ENCODE measurements at places on chromosomes 7 and 10. TPM values are rescaled to one million over a fixed set of nuclear protein-coding genes. Genes with fewer than 3 reads are reported as not detected.

DNA sequence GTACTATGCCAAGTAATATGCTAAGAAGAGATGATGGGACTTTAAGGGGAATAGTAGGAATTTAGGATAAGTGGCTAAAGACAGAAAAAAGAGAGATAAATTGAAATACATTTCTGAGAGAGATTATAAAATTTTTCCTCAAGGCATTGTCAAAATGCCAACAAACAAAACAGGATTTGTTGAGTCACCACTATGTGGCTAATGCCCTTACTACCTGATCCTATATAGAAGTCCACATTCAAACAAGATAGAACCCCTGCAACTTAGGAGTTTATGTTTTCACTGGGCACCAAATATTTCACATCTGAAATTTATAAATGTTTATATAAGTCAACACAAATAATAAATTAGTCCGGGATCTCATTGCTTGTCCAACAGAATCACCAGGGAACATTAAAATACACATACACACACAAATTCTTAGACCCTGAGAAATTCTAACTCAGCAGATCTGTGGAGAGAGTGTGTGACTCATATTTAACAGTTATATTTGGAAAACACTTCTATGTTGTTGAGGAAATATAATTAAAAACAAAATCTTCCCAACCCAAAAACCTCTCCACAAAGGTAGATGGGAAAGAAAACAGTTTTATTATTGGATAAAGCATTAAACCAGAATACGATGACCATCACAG lies 154.3 kb downstream of the PPP1R3A start:
- DNase-seq = no peak

GRCh38 chr7:87511510-87511909 lies 36.0 kb upstream of the ABCB4 start:
- no peak for DNase-seq

GRCh38 chr7:30840141-30841024 lies 69.2 kb downstream of the MINDY4 start:
- no peak for DNase-seq

DNA sequence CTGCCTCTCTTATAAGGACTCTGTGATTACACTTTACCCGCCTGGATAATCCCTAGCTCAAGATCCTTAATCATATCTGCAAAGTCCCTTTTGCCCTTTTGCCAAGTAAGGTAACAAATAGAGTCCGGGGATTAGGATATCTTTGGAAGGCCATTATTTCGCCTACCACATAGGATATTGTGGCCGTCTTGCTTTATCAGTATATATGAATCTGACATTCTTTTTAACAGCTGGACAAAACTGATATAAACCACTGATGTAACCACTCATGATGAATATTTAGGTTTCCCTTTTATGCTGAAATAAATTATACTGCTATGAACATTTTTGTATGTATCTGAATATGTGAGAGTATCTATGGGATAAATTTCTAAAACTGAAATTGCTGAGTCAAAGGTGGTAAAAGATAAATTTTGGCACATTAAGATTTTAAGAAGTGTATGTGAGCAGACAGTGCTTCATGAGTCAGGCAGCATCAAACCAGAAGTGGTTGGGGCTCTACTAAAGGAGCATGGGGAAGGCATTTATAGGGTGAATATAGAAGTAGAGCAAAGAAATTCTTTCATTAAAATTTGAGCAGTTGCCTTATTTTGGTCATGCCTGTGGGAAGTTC lies 44.7 kb downstream of the AVL9 start:
- no peak for DNase-seq

- DNase-seq = no peak
These were observed 43.3 kb downstream of the POLR1F start for GRCh38 chr7:19665399-19666008.

PRKG1 gene
- 24.2 TPM for total RNA-seq

PAXIP1 gene
- total RNA-seq = 10.3 TPM

GRCh38 chr7:134461916-134462315 lies 3.0 kb upstream of the AKR1B1 start:
- no peak for DNase-seq

SFTPA2 gene
- total RNA-seq = not detected

NKX2-3 gene
- not detected for total RNA-seq

DNA sequence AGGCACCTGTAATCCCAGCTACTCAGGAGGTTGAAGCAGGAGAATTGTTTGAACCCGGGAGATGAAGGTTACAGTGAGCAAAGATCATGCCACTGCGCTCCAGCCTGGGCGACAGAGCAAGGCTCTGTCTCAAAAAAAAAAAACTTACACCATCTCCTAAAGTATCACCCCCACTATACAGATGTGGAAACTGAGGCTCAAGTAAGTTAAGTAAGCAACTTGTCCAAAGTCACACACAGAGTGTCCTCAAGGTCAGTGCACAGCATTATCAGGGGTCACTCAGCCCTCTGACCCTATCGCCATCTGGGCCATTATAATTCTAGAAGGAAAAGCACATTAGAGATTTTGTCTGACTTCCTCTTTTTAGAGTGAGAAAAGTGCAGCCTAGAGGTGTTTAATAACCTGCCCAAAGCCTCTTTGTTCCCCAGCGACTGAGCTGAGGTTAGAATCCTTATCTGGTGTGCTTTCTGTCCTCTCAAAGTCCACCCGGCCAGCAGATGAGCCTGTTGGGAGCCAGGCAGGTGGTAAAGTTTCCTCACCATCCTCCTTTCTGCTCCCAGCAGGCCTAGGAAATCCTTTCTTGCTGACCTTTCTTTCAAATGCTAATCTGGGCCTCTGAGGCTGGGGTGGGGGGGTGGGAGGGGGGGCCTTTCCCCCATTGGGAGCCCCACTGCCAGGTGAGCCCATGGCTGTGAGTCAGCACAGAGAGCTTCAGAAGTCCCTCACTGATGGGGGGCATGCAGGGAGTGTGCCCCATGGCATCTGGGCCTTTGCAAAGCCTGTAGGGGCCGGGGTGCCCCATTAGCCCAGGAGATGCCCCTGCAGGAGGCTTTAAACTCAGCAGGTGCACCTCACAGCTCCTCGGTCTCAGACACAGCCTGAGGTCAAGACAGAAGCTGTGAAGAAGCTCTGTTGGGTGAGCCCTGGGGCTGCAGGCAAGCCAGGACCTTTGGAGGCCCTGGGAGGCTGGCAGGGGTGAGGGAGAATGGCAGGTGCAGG lies 12.0 kb upstream of the KCNMA1 start:
- no peak for DNase-seq

PSD gene
- 101 TPM for total RNA-seq

SUFU gene
- total RNA-seq = 3.1 TPM

- peak; percentile 16 for DNase-seq
These were observed 12.1 kb upstream of the RHBDD2 start for GRCh38 chr7:75866489-75867389.

- DNase-seq = no peak
These were observed 11.7 kb downstream of the PLAC9 start for GRCh38 chr10:80144067-80144695.

DNA sequence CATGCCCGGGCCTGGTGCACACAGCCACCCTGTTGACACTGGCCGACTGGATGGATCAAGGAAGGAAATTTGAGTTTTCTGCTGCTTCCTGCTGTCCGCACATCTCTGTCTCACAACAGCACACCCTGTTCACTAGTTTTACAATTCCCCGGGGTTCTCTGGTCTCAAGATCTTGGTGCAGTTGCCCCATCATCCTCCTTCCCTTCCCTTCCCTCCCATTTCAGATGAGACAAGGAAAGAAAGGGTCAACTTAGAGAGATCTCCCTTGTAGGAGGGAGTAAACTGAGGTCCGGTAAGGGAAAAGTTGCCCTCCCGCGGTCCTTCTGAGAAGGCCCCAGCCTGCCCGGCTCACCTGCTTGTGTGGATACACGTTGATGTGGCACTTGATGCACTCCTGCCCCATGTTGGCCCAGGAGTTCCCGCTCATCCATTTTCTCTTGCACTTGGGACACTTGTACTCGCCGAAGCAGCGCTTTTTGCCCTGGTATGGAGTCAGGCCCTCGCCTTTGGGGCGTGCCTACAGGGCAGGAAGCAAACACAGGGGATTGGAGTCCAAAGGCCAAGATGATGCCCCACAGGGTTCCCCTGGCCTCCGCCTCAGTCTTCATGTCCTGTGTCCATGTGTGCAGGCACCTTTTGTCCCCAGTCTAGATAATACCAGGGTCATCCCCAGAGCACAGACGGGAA lies 46.8 kb downstream of the PPIF start:
- DNase-seq = no peak

GRCh38 chr10:118045837-118046394 lies 825 bp downstream of the RAB11FIP2 start:
- DNase-seq = peak; percentile 54

DNA sequence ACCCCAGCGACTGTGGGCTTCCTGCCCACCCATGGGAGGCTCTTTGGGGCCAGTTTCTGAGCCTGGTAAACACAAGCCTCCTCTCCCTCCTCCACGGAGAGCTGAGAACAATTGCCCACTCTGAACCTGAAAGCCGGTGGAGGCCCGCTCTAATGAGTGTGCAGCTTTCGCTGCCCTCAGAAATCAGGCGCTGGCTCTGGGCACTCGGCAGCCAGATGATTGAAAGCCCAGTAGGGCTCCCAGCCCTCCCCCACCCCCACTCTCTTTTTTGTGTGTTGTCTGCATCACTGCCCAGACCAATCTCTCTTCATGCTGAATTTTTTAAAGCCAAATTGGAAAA lies 438.9 kb downstream of the RPS24 start:
- DNase-seq = no peak

DNA sequence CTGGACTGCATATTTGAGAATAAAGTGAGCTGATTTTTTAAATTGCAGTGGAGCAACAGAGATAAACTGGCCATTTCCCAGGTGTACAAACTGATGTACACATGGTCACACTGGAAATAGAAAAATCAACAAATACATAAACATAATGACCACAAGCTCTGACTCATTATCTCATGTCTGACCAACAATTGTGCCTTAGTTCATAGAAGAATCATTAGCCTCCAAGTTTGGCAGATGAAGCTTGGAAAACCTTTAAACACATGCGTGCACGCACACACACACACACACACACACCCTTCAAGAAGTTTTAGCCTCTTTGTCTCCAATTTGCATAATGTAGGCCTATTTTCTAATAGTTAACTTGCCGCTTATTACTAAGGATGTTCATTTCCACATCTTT lies 308.9 kb upstream of the POM121L12 start:
- DNase-seq = no peak

GPRIN2 gene
- total RNA-seq = 19.3 TPM

GRCh38 chr10:121734589-121735045 lies 136.4 kb upstream of the FGFR2 start:
- DNase-seq = no peak

DNA sequence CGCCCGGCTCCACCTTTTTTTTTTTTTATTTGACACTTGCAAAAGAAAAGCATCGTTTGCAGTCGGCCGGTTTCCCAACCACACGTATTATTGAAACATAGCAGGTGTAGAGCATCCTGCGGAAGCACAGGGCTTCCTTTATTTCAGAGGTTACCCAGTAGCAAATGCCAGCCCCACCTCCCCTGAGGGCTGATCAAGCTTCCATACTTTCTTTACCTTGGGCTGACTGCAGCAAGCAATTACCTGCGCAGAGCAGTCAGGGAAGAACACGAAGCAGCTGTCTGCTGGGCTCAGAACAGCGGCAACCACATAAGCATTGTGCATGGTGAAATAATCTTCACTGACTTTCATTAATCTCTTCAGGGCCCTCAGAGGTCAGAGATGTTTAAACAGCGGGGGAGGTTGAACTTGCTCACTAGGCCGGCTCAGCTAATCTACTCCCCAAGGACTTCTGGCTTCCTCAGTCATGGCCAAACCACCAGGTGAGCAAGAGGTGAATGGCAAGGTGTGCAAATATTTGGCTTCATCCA lies 784.7 kb upstream of the AUTS2 start:
- DNase-seq = no peak

DNA sequence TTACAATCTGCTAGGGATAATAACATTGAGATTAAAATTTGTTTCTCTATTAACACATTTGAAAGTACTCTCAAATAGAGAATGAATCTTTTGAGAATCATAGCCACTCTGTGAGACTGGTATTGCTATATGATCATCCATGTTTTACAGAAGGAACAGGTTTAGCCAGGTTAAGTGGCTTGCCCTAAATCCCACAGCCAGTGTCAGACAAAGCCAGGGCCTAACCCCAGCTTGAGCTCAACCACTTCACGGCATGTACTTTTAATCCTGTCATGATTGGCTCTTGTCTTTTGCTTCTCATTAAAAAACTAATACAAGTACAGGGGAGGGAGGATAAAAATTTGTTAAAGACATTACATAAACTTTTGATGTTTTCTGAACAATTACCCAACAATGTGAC lies 3.8 kb upstream of the ZNRF2 start:
- DNase-seq = no peak

DNA sequence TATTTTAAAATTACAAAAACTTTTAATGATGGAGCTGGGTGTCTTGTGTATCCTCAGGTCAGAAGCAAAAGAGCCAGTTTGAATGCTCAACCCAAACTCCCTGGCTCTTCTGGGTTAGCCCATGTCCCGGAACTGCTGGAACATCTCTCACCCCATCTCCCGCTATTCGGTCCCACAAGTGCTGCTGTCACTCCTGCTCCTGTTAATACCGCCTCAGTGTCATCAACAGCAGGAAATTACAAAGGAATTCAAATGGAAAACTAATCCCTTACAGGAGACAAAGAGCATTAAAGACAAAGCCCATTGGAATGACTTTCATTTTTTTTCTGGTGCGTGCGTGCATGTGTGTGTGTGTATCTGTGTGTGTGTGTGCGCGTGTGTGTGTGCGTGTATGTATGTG lies 112.0 kb upstream of the C7orf33 start:
- DNase-seq = no peak

GRCh38 chr10:58477122-58477521 lies 35.5 kb upstream of the BICC1 start:
- DNase-seq = no peak

GRCh38 chr7:157613575-157614322 lies 276.9 kb downstream of the DNAJB6 start:
- DNase-seq = no peak

ATOH7 gene
- 1.4 TPM for total RNA-seq

GTPBP4 gene
- 21.5 TPM for total RNA-seq

TRIL gene
- total RNA-seq = 10.9 TPM

GPR85 gene
- 272 TPM for total RNA-seq

KLF14 gene
- total RNA-seq = not detected

- no peak for DNase-seq
These were observed 6.0 kb upstream of the GATA3 start for GRCh38 chr10:8048281-8049008.

GRCh38 chr7:34086064-34086463 lies 180.7 kb downstream of the BMPER start:
- DNase-seq = no peak
